NCI-H524 treated with DMSO at 0.1 percent for 48 hours (cell line): ENCODE measurements at places on chromosomes 7 and 10.

GRCh38 chr10:29861811-29862505, 197.4 kb downstream of the JCAD start:
- no peak for DNase-seq

DNA sequence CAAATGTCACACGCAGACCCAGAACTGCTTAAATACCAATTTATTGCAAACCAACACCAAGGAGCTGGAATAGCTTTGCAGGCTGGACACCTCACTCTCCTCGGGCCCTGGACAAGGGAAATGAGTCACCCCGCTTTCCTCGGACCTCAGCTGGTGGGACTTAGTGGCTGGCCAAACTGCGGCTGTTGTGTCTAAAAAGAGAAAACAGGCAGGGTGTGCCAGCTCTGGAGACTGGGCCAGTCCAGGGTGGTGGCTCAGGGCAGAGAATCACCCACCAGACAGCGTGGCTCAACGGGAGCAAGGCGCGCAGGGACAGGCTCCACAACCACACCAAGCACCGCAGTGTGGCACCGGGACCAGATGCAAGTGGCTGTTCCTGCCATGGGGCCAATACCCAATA, 58.2 kb upstream of the CAMK2B start:
- no peak for DNase-seq

GRCh38 chr7:140439359-140439758, 35.5 kb downstream of the RAB19 start:
- DNase-seq, result no peak

DNA sequence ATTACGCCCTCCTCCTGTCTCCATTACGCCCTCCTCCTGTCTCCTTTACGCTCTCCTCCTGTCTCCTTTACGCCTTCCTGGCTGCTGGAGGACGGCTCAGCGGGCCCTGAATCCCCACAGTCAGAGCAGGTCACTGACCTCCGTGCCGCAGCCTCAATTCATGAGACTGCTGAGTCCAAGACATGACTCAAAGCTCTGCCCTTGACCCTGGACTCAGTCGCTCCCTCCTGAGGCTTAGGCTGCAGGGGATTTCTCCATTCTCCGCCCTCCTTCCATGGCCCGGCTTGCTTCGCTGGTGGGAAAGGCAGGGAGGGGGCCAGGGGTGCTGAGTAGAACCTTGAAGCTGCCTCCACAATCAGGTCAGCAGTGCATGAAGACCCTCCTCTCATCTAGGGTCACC, 21.0 kb upstream of the FOXL3 start:
- no peak for DNase-seq

GRCh38 chr7:92177362-92177761, 1.6 kb downstream of the LRRD1 start:
- no peak for DNase-seq

DNA sequence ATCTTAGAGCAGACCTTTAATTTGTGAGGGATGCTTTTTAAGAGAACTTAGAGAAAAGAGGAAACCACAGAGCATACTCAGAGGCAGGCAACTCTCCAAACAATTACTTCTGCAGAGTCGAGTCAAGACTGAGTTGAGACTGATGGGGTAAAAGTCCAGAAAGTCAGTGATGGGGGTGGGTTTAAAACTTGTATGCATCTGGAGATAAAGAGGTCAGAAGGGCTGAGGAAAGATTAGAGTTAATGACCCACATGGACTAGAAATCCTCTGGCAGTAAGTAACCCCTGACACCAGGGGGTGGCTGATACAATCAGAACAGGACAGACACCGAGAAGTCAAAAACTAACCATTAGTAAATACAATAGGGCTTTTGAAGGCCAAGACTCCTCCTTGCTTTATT, 42.4 kb upstream of the SEPTIN7 start:
- DNase-seq, result no peak

DNA sequence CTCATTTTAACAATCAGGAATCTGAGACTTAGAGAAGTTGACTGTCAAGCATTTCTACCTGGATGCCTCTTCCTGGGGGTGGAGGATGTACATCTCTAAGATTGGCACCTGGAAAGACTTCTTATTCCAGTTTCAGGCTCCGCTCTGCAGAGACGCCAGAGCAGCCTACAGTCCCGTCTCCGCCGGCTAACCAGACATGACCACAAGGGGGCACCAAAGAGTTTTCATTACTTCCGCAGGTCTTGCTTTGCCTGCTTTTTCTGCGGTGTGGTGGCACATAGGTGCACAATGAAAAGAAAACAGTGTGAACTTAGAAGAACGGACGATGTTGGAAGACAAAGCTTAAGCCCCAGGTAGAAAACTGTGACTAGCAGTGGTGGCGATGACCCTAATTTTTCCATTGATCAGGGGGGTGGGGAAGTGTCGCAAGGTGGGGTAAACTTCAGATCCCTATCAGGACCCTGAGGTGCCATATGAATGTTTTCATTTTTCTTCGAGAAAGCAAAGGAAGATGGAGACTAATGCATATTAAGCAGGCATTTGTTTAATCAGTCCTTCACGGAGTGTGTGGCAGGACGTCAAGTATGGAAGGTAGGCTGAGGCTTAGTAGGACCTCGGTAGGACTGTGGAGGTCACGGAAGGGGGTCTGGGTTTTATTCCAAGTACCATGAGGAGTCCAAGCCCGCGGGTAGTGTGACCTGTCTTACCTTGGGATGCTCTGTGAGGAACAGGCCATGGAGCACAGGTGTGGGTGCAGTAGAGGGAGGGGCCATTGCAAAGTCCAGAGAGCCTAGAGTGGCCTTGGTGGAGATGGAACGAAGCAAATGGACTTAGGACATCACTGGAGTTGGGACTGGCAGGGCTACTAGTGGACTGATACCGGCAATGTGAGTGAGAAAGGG, 60.1 kb upstream of the SORCS3 start:
- DNase-seq, result no peak
